ENCODE measurements at places on chromosomes 5 and 9.
A peak's percentile ranks its signal among the peaks of the same experiment; 100 is the strongest.

DNA sequence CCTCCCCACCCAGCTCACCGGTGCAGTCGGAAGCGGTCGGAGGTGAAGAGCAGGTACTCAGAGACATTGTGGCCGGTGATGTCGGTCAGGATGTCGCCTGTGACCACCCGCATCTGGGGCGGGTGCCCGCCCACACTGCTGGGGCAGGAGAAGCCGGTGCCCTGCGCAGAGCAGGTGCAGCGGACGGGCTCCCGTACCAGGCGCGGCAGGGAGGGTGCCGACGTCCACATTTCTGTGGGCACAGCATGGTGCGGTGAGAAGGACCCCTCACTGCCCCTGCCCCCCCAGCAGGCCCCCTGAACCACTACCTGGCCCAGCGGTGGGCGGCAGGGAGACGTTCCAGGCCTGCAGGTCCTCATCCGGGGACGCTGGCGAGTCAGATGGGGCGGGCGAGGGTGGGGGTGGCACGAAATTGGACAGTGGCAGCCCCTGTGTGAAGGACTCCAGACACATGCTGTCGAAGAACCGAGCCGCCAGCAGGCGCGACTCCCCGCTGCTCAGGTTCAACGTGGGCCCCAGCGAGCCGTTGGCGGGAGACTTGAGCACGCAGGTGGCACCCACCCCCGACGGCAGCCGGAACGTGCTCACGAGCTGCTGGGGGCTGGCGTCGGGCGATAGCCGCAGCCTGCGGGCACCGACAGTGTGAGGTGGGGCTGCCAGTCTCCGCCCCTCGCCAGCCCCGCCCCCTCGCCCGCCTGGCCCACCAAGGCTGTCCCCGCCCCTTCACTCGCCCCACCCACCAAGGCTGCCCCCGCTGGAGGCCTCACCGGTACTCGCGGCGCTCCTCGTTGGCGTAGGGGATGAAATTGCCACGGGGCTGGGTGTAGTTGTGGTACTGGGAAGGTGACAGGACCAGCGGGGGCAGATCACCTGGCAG, 15.1 kb downstream of the ABCA2 start:
- DNase-seq, result no peak

DNA sequence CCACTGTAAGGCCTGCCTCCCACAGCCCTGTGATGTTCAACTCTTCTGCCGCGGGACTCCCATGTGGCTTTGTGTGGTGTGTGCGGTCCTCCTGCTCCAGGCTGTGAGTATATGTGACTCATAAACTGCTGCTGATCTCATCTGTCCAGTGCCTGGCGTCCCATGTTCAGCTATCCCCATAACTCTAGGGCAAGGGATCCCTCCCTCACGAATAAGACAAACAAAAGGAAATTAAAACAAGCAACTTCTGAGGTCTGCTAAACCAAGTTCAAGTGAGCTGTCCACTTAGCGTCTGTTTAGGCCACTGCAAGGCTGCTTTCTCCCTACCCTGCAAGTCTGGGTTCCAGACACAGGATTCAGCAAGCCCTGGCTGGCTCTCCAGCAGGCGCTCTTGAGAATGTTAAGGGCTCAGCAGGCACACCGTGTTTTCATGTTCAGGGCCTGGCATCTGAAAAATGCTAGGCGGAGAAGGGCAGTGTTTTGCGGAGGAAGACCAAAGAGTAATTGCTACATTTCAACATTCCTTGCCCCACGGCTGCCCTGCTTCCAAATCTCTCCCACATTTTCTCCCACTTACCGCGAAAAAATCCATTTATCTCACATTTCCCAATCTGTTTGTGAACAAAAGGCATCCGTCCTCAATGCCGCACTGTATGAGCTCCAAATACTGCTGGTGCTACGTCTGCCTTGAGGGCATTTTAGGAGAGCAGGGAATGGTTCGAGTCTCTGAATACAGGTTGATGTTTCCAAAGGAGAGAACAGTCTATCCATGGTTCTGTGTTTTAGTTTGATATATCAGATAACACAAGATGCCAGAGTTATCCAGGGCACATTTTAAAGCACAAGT, 280.2 kb downstream of the SEMA5A start:
- DNase-seq, result no peak

DNA sequence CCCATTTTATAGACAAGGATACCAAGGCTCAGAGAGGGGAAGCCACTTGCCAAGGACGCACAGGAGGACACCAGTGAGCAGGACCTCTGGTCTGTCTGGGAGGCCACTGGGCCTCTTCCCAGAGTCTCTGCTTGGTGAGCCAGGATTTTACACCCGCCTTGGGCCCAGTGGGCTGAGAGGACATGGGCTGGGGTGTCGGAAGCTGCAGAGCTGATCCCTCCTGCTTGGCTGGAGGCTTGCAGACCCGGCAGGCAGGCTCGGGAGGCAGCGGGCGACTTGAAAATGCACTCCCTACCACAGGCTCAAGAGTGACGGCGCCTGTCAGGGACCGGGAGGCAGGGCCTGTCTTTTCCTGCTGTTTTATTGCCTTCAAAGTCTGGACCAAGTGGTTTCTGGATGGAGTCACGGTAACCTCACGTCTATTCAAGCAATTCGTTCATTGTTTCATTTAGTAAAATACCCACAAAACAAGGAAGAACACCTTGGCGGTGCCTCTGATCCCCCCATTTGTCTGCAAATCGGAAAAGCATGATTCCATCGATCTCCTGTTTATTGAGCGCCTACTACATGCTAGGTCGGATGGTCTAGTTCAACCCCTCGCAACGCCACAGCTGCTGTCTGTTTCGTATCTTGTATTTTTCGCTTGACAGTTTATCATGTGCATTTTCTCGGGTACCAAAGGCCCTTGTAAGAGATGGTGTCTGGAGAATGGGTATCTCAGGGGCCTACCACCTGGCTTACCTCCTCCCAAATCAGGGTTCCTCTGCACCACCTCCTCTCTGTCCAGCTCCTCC, 108.1 kb upstream of the IER5L start:
- no peak for DNase-seq

GRCh38 chr5:38453506-38453905, 102.9 kb downstream of the LIFR start:
- no peak for DNase-seq

DNA sequence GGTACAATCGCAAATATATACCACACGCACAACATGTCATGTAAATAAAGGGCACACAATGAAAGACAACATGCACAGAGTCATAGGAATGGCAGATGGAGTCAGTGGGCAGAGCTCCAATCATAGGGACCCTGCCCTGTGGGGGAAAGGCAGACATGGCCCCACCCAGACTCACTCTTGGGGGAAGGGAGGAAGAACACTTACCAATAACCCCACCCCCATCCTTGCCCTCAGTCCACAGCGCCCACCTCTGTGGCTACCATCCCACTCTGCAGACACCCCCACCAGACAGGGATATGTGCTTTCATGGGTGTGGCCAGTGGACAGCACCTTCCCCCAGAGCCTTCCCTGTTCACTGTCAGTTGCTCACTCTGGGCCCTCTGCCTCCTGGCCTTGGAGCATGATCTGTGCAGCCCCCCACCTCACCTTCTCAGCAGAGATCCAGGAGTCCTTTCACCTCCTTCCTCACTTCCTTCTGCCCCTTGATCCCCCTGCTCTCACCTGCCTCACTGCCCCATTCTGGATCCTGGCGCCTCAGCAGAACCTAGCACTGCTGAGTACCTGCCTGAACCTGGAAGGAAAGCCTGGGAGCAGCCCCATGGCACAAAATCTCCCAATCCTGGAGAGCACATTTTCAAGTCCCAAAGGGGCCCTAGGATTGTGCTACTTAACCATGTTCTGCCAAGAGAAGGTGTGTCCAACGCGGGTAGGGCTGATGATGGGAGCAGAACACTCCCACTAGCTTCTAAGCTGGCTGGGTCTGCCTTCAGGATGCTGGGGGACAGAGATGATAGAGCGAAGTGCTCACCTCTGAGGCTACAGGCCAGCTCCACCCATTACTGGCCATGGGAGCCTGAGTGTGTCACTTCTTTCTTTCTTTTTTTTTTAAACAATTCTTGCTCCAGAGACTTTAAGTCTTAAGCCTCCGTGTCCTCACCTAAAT, 1.5 kb upstream of the PHF19 start:
- DNase-seq, result no peak

DNA sequence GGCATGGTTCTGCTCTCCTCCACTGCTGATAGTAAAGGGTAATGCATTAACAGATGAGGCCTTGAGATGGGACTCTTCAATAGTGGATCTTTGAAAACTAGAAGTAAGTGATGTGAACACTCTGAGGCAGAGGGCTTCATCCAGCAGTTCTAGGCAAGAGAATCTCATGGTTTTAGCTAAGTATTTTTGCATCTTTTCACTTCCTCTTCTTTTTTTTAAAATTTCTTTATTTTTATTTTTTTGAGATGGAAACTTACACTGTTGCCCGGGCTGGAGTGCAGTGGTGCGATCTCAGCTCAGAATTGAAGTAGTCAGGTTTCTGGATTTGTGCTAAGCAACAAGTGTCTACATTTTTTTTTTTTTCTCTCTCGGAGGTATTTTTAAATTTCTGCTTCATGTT, 101.9 kb downstream of the MTRR start:
- DNase-seq, result no peak

DNA sequence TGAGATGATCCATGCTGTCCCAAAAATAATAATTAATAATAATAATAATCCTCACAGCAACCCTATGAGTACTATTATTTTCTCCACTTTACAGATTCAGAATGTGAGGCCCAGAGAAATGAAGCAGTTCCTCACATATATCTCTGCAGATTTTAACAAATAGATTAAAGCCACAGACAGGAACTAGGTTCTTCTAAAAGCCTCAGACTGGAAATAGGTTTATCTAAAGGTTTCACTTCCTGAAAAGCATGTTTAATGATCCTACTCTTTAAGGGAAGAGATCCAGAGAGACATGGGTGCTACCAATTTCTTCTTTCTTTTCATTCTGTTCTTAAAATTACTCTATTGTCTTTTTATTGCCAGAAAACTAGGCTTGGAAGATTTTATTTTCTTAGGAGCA, 1079.4 kb upstream of the COX7C start:
- no peak for DNase-seq

DNA sequence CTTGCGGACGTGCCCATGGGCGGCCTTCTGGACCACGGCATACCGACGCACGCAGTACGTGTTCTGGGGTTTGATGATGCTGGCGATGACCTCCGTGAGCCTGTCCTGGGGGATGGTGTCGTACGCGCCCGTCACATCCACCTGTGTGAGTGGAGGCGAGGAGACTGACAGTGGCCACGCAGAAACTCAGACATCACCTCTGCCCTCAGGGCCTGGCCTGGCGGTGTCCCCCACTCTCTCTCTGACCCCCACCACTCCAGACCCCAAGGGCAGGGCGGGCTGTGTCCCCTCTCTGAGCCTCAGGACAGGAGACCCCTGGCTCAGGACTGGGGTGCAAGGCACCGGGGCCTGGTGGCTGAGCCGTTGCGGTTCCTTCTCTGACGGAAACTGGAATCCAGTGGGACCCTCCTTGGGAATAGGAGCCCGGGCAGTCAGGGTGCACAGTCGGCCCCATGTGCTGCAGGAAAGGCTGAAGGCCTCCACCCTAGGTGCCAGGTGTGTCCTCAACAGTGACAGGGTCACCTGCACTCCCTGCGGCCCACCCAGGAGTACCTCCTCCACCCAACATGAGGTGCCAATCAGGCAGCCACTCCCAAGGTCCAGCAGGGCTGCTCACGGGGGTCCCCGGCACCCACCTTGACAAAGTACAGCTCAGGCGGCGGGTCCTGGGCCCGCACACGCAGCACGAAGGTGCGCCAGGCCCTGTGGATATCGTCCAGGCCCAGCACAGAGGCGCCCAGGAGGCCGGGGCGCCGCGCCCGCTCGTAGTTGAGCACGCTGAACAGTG, 16.0 kb downstream of the TERT start:
- DNase-seq, result no peak

DNA sequence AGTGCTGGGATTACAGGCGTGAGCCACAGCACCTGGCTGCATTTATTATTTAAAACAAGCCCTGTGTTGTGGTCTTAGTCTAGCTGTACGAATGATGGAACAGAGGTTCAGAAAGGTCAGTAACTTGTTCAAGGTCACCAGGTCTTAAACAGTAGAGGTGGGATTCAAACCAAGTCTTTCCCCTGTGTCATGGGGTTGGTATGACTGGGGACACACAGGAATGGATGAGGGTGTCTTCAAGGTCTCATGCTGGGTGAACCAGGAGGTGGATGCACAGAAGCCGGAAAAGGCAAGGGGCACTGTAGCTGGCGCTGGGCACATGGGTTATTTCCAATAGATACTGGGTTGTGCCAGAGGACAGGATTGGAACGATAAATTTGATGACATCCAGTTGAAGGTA, 32.2 kb upstream of the TJP2 start:
- no peak for DNase-seq

GRCh38 chr9:117722108-117722761, 18.0 kb downstream of the TLR4 start:
- DNase-seq, result no peak

- DNase-seq, result no peak
Observed at GRCh38 chr5:80632700-80633099, 21.8 kb upstream of the MSH3 start.

GRCh38 chr5:139912804-139913203, 117.2 kb downstream of the PSD2 start:
- no peak for DNase-seq

GRCh38 chr9:133525677-133526076, 918 bp upstream of the MYMK start:
- no peak for DNase-seq

- DNase-seq, result peak; percentile 40
Observed at GRCh38 chr9:35114113-35114839, 1.4 kb downstream of the ATOSB start.

- no peak for DNase-seq
Observed at GRCh38 chr5:17482790-17483189, 15.2 kb upstream of the TAF11L2 start.

GRCh38 chr5:133428072-133428660, 184.2 kb downstream of the FSTL4 start:
- DNase-seq, result no peak

DNA sequence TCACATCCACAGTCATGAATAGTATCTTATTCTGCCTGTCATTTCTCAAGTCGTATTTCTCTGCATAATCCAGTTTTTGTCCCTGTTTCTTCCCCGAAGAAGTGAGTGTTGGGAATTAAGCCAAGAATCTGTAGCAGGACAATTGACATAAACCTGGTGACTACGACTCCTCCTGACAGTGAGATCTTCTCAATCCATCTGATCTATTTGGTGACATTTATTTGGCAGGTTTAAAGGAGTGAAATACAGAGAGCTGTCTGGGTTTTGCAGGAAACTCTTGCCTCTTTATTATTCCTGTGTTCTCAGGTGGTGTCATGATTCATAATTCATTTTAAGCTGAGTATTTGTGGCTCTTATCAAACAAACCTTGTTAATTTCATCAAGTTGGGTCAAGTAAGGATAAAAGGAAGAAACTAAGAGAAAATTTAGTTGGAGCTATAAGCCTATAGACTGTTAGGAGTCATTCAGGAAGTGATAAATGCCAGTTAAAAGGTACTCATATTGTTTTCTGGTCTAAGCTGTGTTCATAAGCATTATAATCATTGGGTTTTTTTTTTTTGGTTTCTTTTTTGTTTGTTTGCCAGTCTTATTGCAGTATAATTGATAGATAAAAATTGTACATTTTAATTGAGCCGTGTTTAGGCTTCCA, 95.9 kb upstream of the PCSK1 start:
- no peak for DNase-seq

GRCh38 chr5:123429221-123429954, 6.2 kb upstream of the CEP120 start:
- DNase-seq, result no peak

- DNase-seq, result no peak
Observed at GRCh38 chr9:6909181-6909580, 151.4 kb downstream of the KDM4C start.

- peak; percentile 98 for DNase-seq
Observed at GRCh38 chr9:132944294-132945185, at the start of gene TSC1. TSC1 (minus strand) TSS chr9:132944616; CDS start chr9:132928872, 15,744 bp downstream.

- DNase-seq, result no peak
Observed at GRCh38 chr5:68838157-68838718, 255.6 kb upstream of the SLC30A5 start.
